PC-9 (cell line): ENCODE measurements at places on chromosomes 4 and X. TPM values are rescaled to one million over a fixed set of nuclear protein-coding genes. Genes with fewer than 3 reads are reported as not detected.

The NDNF gene
- total RNA-seq = not detected in 2 replicates

DNA sequence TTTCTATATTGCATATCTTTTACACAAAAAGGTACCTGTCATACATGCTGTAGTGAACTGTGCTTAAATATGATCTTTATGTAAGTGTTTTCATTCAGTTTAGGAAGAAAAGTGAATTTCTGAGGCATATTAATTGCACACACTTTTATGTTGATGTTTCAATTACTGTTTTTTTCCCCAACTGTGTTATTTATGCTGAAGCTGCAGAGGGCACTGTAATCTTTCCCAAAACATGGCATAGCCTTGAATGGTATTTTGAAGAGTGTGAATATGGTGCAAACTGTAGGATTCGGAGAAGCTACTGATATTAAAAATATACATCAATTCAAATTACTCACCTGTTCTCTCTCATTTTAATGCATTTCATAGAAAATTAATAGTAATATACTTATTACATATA lies 6.0 kb upstream of the CENPE start:
- DNase-seq = no peak
- H3K27me3 ChIP-seq = no peaks in the 10 kb centered on the region
- H3K27ac ChIP-seq = no peak overlapping the region
- no peaks in the 10 kb centered on the region for H3K36me3 ChIP-seq
- no peaks in the 10 kb centered on the region for H3K4me1 ChIP-seq

DNA sequence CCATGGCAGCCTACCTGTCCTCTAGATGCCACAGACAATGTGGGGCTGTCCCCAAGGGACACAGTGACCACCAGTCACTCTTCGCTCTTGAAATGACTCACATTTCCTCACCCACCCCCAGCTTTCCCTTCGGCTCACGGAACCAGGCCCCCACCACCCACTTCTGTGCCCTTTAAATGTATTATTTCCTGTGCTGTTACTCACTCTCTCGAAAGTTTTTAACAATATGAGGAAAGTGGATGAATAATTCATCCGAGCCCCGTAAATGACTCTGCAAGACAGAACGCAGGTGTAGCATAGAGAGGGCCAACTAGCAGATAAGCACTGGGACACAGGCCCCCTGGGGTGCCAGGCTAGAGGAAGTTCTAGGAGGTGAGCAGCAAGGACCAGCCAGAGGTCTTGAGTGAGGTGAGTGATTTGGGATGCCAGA lies 179.5 kb upstream of the TBL1X start:
- H3K4me1 ChIP-seq = no peaks in the 10 kb centered on the region
- no peak overlapping the region for H3K4me3 ChIP-seq
- no peak overlapping the region for H3K27ac ChIP-seq
- no peaks in the 10 kb centered on the region for H3K36me3 ChIP-seq

- H3K4me1 ChIP-seq = peaks cover 6% of the 10 kb centered on the region
- DNase-seq = no peak
- H3K27ac ChIP-seq = no peak overlapping the region
- no peaks in the 10 kb centered on the region for H3K27me3 ChIP-seq
- H3K36me3 ChIP-seq = no peaks in the 10 kb centered on the region
- H3K4me3 ChIP-seq = no peak overlapping the region
Measured at GRCh38 chr4:183765251-183765911, 106.3 kb downstream of the TRAPPC11 start.

The SH2D1A gene
- not detected in 2 replicates for total RNA-seq
